ENCODE measurements at places on chromosomes 3 and 15.

- no peak for DNase-seq
Measured at GRCh38 chr3:31250116-31250777, 282.5 kb upstream of the STT3B start.

GRCh38 chr3:96027718-96028117, 786.7 kb upstream of the EPHA6 start:
- DNase-seq = no peak

DNA sequence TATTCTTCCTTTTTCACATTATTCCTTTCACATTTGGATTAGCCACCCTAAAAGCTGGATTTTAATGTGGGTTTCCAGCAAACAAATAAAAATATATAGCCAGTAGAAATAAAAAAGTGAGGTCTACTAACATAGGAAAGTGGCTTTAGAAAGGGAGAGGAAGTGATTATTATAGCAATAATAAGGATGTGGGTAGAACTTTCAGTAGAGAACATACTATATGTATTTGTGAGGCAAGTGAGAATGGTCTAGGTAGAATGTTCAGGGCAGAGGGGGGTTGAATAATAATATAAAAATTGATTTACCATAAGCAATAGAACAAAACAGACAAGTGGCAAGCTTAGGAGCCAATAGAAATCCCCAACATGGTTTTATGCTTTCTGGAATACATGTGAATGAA, 88.6 kb downstream of the NR1I2 start:
- no peak for DNase-seq

GRCh38 chr3:57079474-57079831, 19.0 kb downstream of the SPATA12 start:
- no peak for DNase-seq

DNA sequence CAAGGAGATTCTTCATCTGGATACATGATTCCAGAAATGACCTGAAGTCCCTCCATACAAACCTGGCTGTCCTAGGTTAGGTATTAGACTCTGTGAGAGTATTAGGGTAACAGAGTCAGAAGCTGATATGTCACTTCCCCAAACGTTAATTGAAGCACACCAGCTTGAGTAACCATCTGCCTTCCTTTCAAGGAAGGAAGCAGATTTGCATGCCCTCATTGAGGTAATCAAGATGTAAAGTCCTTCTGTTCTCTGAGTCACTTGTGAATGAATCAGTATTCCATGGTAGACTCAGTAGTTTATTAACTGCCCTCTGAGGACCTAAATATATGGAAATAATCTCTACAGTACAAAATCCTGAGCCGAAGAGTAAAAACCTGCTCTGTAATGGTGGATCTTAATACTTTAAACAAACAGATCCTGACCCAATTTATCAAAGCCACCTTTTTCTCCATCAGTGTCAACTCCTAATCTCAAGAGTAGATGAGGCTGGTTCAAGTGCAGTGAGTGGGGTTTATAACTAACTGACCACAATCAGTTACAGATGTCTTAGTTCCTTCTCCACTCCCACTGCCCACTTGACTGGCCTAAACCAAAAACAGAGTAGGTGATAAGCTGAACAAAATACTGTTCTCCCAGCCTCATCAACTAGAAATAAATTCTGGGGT, 246.2 kb upstream of the CHRM5 start:
- DNase-seq = no peak

DNA sequence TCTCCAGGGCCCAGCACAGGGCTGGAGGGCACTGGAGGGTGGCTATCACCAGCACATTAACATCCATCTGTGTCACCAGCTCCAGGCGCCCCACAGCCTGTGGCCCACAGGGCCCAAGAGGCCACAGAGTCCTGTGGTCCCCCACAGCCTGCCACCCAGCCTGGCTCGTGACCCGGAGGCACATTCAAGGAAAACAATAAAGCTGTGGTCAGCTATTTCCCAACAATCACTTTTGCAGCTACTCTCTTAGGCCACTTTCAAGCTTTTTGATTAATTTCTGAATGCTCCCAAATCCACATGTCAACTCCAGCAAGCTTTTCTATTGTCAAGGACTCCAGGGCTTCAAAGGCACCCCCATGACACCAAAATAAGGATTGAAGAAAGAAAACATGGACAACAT, 16.7 kb downstream of the IDH2 start:
- DNase-seq = no peak

DNA sequence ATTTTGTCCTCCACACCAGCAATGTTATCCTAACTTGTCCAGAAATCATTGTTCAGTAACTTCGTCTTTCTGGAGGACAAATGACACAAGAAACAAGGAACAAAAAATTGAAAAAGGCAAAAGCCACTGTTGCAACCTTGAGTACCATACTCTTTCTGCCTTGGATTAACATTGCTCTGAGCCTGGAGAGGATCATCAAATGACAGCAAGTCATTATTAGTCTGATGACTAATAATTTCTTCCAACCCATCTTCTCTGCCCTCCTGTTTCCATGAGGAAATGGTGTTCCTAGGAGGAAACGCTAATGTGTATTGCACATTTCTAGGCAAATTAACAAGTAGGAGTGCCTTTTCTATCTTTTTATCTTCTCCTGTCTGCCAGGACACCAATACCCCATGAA, 153.9 kb downstream of the PCCB start:
- DNase-seq = no peak

- DNase-seq = peak; percentile 16
Measured at GRCh38 chr3:45064512-45065372, 38.6 kb downstream of the CLEC3B start.

- DNase-seq = no peak
Measured at GRCh38 chr3:177676148-177676547, 478.9 kb upstream of the TBL1XR1 start.

DNA sequence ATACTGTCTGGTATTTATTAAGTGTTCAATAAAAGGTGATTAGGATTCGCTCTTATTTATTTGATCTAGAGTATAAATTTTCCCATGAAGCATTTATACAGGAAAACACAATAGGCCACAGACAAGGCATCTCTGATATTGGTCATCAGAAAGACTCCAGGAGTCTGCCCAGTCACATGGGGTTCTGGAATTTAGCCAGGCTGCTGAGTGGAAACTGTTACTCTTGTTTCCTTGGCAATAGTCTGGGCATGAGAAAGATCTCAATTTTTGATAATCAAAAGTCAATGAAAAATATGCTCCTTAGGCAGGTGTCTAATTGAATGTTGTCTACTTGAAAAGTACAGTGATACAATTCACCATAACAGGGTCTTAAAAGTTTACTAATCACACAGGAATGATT, 161.2 kb downstream of the FRMD5 start:
- no peak for DNase-seq

DNA sequence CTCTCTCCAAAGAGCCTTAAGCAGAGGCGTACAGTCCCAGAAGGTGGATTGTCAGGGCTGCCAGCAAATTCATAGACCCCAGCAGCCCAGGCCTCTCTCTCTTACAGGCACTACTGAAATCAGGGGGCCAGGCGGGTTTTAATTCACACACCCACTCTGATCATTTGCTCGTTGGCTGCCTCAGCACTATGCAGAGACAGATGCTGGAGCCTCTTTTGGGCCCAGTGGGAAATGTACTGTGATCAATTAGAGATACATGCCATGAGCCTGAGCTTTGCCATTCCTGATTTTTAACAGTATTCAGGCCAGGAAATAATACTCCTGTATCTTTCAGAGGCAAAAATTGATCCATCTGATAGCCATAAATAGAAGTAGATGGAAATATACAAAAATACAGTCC, 53.0 kb downstream of the CMTM6 start:
- DNase-seq = no peak

Measured in stimulated activated CD8-positive, alpha-beta memory T cell treated with anti-CD3 and anti-CD28 coated beads, Interleukin-4, amount 100 ng/mL, for 24 hours (primary cell).